Stimulated activated CD4-positive, alpha-beta T cell treated with anti-CD3 and anti-CD28 coated beads, Interleukin-12 subunit alpha, Interleukin-12 subunit beta, amount 100 ng/mL, for 24 hours (primary cell): ENCODE measurements at places on chromosomes 7 and 10.

- DNase-seq, result no peak
Observed at GRCh38 chr10:18229826-18230225, 89.6 kb downstream of the CACNB2 start.

- no peak for DNase-seq
Observed at GRCh38 chr10:94206176-94206575, 156.6 kb downstream of the NOC3L start.

GRCh38 chr10:35640951-35641675 is 983 bp downstream of the FZD8 start:
- peak; percentile 25 for DNase-seq

- DNase-seq, result no peak
Observed at GRCh38 chr10:101939729-101940128, 96.1 kb upstream of the KCNIP2 start.

DNA sequence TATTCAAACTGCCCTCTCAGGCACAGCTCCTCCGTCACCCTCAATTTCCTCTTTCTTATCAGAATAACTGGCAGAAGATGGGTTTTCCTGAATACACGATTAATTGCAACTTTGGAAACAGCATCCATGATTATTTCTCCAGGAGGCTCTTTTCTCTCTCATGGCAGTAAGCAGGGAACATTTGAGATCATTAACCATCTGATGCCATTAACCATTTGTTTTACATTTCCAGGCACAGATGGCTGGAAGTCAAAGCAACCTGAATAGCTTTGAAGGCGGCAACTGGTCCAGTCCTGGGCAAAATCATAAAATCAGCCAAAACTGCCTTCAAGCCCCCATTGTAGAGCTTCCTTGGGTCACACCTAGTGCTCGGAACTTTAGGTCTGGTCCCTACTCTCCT is 289.5 kb upstream of the AOAH start:
- DNase-seq, result no peak

GRCh38 chr10:74813381-74814259 is 12.8 kb upstream of the KAT6B start:
- DNase-seq, result no peak

- no peak for DNase-seq
Observed at GRCh38 chr7:3991731-3992231, 690.3 kb upstream of the FOXK1 start.

DNA sequence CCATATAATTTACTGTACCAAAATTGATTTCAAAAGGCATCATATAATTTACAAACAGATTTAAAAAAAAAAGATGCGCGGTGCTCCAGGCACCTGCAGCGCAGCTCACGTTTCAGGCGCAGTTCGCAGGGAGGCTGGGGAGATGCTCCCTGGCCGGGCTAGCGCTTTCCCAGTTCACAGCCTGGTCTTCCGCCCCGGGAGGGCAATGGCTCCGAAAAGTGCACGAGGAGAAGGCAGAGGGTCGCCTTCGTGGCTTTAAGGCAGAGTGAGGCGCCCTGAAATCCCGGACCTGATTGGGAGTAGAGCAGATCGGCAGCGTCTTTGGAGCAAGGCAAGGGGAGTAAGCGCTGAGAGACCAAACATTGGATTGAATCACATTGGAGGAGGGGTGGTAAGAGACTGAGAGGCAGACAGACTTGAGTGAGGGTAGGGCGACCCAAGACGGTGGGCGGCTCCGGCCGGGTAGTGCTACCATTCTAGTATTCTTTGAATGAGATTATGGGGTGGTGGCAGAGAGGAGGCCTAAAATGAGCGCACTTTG is 1.5 kb downstream of the NEUROG3 start:
- DNase-seq, result no peak

GRCh38 chr10:26479766-26480492 is 41.8 kb downstream of the APBB1IP start:
- DNase-seq, result no peak

GRCh38 chr7:20681258-20681882 is 65.9 kb downstream of the ABCB5 start:
- no peak for DNase-seq

DNA sequence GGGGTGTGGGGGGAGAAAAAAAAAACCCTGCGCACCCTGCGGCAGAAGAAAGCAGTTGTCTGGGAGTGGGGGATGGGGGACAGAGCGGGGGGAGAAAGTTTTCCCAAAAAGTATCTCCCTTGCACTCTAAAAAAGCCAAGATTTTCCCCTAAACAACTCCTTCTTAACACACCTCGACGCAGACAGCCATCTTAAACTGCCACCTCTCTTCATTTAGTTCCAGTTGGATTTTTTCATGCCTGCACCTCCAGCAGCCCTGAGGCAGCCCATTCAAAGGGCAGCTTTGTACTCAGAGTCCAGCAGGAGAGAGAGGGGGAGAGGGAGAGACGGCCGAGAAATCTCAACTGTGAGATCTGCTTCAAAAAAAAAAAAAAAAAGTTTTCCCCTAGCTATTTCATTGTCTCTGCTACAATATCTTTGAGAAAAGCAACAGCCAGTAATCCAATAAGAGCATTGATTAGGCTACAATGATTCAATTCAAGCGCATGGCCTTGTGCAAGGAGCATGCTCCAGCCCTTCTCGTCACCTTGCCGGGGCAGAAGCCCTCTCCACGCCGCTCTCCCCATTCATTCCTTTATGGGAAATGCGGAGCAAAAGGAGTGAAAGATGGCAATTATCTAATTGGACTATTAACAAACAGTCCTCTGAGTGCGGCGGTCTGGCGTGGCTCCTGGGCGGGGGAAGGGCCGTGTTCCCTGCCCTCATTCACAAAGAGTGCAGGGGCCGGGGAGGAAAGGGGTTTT is 939 bp upstream of the VAX1 start:
- no peak for DNase-seq

GRCh38 chr10:49297818-49298670 is 926 bp upstream of the C10orf71 start:
- DNase-seq, result no peak

DNA sequence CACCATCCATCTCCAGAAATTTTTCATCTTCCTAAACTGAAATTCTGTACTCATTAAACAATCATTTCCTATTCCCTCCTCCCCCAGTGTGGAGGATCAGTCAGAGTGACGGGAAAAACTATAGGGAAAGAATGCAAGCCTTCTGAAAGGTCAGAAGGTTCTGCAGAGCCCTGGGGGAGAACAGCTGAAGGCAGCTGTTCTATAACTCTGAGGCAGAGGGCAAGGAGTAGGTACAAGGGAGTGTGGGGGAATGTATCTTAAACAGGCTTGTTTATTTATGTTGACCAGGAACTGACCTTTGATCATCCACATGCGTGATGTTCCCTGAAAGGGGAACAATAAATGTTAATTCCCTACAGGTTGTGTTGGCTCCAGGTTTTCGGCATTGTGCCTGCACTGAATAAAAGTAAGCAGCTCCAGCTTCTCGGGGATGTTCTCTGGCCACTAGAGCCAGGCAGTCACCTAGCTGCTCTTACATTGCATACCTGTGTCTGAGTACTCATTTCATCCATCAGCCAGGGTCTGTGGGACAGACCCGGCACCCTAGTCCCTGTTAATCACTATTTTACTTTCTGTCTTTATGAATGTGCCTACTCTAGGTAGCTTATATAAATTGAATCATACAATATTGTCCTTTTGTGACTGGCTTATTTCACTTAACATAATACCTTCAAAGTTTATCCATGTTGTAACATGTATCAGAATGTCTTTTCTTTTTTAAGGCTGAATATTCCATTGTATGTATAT is 5.8 kb downstream of the IFIT1 start:
- DNase-seq, result no peak

DNA sequence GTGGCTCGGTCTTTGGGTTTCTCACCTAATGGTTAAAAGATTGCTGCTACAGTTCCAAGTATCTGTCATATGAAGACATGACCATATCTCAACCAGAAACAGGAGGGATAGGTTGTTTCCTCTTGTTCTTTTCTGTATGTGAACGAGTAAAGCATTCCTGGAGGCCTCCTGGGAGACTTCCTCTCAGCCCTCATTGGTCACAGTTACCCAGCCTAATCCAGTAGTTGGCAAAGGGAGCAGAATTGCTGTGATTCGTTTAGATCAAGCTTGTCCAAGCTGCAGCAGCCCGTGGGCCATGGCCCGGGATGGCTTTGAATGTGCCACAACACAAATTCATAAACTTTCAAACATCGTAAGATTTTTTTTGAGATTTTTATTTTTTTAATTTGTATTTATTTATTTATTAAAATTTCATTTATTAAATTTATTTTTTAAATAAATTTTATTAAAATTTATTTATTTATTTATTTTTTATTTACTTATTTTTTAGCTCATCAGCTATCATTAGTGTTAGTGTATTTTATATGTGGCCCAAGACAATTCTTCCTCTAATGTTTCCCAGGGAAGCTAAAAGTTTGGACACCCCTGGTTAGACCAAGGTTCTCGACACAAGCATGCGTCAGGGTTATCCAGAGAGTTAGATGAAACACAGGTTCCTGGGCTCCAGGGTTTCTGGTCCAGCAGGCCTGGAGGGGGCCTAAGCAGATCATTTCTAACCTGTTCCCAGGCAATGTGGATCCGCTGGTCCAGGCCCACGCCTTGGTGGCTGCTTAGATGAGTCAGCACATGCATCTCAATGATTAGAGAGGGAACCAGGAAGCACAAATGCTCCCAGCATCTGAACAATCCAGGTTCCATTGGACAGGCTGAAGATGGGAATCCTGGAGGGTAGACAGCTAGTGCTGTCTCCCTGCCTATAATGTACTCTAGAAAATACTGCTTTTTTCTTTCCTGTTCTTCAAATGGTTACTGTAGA is 25.6 kb downstream of the CDC123 start:
- DNase-seq, result no peak

- DNase-seq, result no peak
Observed at GRCh38 chr10:2469802-2470201, 597.5 kb upstream of the PFKP start.

GRCh38 chr7:83655951-83656556 is 7.1 kb upstream of the SEMA3E start:
- DNase-seq, result no peak

GRCh38 chr10:42783181-42783549 is 570 bp downstream of the BMS1 start:
- no peak for DNase-seq

- no peak for DNase-seq
Observed at GRCh38 chr10:75868574-75868973, 437.1 kb downstream of the LRMDA start.

- no peak for DNase-seq
Observed at GRCh38 chr10:114482480-114483304, 78.4 kb upstream of the AFAP1L2 start.

DNA sequence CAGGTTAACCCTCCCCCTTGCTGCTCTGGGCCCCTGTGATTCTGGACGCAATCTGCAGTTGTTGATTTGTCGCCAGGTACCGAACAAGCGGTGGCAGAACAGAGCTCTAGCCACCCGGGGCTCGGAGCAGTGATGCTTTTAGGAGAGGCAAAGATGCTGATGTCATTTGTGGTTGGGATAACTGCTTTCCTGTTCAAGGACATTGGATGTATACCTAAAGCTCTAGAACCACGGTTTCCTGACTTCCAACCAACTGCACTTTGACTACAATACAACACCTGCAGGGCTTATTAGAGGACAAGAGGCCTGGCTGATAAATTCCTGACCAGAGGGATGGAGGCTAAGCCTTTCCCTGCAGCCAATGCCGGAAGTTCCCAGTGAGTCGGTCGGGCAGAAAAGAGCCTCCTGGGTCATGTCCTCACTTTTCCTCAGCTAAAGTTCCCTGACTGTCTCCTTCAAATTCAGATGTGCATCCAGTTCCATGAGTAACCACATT is 6.5 kb upstream of the RBM20 start:
- no peak for DNase-seq

DNA sequence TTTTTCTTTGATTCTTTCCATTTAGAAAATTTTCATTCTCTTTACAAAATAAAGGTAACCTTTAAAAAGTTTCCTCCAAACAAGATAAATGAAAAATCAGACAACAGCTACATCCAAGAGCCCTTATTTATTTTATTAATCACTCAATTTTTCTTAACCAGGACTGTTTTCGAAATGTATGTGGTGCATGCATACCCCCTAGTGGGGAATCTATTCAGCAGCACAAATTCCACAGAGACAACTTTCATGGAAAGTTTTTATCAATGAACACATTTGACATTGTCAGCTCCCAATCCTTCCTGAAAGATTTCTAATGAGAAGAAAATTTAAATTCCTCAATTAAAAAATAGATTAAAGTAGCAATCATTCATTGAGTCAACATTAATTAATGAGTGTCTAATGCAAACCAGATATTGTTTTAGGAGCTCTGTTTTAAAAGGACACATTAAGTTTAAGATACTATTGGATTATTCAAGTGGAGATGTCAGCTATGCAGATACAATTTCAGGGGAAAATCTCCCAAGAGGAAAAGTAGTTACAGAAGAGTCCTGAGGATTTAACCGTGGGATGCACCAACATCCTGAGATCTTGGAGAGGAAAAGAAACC is 5.2 kb upstream of the HTR7 start:
- no peak for DNase-seq

- DNase-seq, result no peak
Observed at GRCh38 chr10:103433858-103434257, 18.3 kb downstream of the CALHM2 start.

GRCh38 chr7:75878312-75878768 is 494 bp upstream of the RHBDD2 start:
- no peak for DNase-seq

DNA sequence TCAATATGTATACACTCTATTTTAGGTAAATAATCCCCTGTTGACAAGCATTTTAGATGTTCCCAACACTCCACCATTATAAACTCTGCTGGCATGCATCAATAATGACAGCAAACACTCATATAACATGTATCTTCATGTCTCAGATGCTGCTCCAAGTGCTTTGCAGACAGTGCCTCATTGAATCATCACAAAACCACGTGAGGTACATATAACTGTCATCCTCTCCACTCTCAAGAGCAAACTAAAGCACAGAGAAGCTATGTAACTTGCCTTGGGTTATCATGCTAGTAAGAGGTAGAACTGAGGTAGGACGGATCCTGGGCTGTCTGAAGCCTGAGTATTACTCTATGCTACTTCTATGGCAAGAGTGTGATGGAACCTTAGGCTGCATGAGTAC is 72.5 kb upstream of the GSDME start:
- no peak for DNase-seq

- no peak for DNase-seq
Observed at GRCh38 chr10:125455855-125456254, 227.1 kb downstream of the TEX36 start.

GRCh38 chr10:26438534-26439341 is 597 bp downstream of the APBB1IP start:
- DNase-seq, result peak; percentile 61

GRCh38 chr10:93236393-93237040 is 162.8 kb downstream of the CYP26A1 start:
- no peak for DNase-seq

GRCh38 chr7:100720279-100720670 is at the start of gene EPO:
Gene EPO, plus strand, starts transcription at chr7:100720468. Its CDS starts 513 bp downstream, at chr7:100720981.
- DNase-seq, result no peak

DNA sequence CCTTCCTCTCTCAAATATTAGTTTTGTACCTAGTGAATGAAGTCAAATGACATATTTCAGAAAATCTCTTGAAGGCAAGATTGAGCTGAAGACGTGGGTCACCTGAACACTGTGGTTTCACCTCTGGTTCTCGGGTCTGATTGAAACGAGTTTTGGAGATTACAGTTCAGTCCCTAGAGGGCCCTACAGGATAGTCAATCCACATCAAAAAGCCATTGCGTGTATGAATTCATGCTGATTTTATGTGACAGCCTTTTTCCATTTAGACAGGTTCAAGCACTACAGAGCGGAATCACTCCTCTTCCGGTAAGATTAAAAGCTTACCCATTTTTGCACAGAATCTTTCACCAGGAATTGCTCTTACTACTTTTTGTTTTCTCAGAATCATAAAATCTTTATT is 62.2 kb downstream of the VIM start:
- DNase-seq, result no peak

- no peak for DNase-seq
Observed at GRCh38 chr7:51276967-51277366, 39.6 kb downstream of the COBL start.
